ENCODE measurements at places on chromosomes 13 and 19.

DNA sequence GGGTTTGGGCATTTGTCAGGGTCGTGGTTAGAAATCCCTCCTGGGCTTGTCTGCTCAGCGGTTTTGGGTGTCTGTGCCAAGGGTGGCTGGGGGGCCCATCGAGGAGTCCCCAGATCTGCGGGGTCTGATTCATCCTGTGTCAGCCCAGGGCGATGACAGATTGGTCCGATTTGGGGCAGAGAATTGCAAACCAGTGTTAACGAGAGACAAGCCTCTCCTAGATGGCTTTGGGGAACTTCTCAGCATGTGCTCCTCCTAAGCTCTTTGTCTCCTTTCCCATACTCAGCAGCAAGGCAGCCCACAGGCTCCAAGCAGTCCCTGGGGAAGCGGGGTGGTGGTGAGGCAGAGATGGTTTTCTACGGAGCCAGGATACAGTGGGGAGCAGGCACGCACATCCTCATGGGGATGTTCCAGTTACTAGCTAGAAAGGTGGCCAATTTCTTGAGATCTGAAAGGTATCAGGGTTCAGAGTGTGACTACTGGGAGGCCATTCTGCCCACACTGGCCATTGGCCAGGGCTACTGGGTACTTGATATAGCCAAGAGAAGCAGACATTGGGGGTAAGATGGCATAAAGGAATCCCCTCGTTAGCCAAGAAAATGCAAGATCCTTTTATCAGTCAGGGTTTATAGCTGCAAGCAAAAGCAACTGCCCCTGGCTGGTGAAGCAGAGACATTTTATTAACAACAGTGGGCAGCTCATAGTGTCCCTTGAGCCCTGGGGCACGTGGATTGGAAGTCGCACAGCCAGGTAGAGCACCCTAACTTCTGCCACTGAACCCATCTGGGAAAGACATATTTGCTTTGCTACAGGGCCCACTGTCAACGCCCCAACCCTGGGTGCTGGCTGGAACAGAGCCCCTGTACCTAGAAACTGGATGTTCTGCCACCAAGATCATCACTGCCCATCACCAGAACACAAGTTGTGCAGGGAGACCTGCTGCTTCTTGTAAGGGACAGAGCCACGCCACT is 63.6 kb downstream of the RGCC start:
- no peak for DNase-seq

DNA sequence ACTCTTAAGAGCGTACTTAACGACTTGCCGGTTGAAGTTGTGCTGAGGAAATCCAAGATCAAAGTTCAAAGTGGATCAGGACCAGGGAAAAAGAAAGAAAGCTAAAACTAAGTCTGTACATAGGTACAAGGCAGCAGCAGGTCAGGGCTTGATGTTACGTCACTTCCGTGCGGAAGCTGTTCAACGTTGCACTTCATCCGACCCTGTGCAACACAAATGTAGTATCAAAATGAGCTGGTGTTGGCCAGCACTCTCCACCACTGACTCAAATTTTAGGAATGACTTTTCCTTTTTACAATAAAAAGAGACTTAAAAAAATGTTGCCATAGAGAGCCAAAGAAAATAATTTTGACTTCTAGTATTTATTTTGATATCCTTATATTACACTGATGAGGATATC is 1315.4 kb downstream of the EFNB2 start:
- no peak for DNase-seq

DNA sequence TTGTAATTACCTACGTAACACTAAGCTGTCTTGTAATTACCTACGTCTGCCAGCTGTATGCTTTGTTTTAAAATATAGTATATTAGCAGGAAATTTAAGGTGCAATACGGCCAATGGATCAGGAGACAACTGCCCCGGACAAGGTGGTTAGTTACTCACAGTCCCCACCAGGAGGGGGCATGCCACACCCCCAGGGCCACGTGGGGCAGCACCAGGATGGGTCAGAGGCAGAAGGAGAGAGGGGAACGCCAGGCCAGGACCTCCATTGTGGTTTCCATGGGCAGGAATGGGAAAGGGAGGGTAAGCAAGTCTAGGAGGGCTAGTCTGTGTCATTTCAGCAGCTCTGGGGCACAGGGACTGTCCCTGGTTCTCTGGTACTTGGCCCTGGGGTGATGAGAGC is 140.1 kb downstream of the URI1 start:
- no peak for DNase-seq

DNA sequence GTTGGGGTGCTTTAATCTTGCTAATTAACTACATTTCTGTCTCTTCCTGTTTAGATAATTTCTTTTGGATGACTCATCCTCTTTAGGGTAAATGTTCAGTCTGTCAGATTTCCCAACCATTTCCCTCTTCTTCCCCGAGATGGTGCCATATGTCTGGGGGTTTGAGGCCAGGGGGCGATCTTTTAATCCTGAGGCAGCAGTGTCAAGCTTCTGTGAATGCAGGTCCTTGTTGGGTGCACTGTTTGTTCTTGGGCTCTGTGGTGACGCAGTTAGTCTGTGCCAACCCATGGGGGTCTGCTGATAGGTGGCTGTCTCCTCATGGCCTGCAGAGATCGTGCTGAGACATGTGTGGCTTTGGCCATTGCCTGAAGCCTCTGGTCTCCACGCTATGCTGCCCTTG is 420.4 kb downstream of the NDFIP2 start:
- DNase-seq, result no peak

GRCh38 chr13:75685239-75685697 is 49.1 kb downstream of the LMO7 start:
- DNase-seq, result no peak

GRCh38 chr13:109593230-109593629 is 193.2 kb downstream of the IRS2 start:
- DNase-seq, result no peak

DNA sequence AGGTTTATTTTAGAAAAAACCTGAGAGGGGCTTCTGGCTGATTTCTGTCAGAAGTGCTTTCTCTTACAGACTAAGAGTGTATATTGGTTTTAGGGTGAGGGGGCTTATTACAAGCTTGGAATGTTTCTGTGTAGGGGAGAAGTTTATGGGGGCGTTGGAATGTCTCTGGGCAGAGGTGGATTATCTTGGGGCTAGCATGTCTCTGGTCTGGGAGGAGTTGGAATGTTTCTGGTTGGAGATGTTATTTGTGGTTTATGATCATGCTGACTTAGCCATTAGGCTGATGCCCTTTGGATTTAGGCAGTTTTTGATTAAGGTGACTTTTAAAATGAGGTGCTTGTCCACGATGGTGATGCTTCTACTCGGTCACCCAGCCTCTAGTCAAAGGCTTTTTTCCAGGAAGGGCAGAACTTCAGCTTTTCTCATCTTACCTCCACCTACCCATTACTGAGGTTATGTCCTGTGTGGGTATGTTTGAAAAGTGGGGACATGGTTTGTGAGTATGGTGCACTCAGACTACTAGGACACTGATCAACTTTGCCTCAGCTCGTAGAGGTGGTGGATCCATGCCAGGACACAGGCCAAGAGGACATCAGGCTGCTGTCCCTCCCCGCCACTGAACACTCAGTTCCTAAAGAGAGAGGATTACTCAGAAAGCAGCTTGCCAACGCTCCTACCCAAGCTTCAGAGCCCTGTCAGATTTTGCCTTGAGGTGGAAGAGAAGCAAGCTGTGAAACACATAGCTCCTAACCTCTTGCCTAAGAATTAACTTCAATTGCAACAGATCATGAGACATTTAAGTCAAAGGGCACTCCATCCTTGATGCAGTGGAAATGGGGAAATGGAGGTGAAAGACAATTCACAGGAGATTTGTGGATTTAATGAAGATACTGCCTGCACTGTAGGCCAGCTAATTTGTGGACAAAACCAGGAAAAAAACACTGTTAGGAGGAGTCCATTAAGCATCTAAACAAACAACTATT is 63.6 kb downstream of the ZNF44 start:
- no peak for DNase-seq

GRCh38 chr19:42030645-42031440 is 36.8 kb upstream of the ATP1A3 start:
- DNase-seq, result no peak

DNA sequence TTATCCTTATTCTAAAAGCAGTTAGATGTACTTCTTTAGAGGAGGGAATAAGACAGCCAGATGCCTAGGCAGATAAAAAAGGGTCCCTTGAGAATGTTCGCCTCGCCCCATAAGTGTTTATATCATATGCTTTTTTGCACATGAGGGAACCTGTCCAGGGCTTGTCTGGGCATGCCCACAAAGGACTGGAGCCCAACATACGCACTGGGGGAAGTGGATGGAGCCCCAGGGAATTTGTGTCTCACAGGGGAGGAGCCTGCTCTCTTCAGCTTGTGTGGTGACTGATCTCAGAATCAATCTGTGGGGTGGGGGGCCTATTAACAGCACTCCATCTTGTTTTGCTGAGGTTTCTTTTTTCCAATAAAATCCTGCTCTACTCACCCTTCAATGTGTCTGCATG is 22.6 kb downstream of the MED4 start:
- no peak for DNase-seq

DNA sequence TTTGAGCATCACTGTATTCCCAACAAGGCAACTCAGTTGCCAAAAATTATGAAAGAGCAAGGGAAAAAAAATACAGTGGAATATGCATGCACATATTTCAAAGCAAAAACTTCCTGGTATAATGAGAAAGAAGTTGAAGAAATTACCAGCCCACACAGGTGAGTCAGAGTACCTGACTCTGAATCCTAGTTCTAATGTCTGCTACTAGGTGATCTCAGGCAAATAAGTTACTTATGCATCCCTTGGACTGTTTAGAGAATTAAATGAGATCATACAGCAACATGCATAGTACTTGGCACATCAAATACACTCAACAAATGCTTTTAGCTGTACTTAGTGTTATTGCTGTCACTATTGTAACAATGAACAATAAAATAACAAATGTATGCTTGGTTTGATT is 144.9 kb downstream of the MIPEP start:
- no peak for DNase-seq

- no peak for DNase-seq
Observed at GRCh38 chr13:75319254-75319653, 162.7 kb downstream of the TBC1D4 start.

DNA sequence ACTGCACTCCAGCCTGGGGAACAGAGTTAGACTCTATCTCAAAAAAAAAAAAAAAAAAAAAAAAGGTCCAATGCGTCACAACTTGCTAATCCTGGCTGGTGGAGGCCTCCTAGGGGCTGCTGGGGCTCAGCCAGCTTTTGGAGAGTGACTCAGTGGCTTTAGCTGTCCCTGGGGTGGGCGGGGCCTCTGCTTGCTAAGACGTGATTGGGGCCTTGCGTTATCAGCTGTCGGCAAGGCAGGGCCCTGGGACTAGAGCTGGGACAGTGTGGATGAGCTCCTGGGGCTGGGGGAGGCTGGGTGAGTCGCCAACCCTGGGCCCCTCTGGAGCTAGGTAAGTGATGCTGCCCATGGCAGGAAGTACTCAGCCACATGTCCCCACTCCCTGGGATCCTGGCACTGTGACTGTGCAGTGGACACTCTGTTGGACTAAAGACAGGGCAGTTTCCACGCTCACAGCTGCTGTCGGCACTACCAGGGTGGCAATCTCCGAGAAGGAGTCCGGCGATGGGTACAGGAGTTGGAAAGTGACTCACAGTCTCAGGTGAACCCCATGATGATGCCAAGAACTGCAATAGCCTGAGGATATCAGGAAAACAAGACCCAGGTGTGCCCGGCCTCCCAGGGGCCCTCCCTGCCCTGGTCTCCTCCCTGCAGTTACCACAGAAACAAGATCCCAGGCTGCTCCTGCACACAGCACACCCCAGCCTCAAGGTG is 32.2 kb downstream of the F2RL3 start:
- no peak for DNase-seq

DNA sequence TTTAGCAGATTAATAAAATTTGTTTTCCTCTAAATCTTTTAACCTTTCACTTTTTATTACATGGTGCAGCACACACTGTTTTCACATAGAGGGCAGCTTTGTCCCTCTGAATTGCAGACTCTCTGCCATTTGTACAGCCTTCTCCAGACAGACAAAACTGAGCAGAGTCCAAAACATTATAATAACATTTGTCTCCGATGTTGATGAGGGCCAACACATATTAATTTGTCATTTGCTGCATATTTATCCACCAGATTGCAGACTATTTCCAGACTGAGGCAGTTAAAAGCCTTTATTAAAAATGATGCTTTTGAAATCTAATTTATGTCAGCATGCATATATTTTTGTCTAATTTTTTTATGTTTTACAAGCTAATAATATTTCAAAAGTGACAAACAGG is 1251.9 kb upstream of the SLC10A2 start:
- DNase-seq, result no peak

GRCh38 chr13:22162889-22163288 is 492.0 kb downstream of the FGF9 start:
- peak; percentile 19 for DNase-seq

- no peak for DNase-seq
Observed at GRCh38 chr13:112702341-112702985, 12.6 kb downstream of the ATP11A start.

GRCh38 chr19:4523306-4524110 is 5.2 kb upstream of the PLIN4 start:
- peak; percentile 6 for DNase-seq

DNA sequence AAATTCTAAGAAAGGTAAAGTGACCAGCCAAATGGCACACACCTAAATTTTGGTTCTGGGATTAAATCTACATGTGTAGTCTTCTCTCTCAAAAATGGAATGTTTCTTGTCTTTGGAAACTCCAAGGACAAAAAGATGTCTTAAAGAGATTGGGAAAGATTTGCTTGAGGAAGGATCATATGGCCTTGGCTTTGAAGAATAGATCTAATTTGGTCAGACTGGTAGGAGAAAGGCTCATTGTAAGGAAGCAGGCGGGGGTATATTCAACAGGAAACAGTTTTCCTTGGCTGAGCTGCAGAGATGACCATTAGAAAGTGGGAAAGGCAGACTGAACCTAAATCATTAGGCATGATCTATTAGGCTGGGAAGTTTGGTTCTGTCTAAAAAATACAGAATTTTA is 365.3 kb downstream of the DCT start:
- no peak for DNase-seq

GRCh38 chr13:26184791-26185250 is 37.3 kb downstream of the RNF6 start:
- DNase-seq, result peak; percentile 81

DNA sequence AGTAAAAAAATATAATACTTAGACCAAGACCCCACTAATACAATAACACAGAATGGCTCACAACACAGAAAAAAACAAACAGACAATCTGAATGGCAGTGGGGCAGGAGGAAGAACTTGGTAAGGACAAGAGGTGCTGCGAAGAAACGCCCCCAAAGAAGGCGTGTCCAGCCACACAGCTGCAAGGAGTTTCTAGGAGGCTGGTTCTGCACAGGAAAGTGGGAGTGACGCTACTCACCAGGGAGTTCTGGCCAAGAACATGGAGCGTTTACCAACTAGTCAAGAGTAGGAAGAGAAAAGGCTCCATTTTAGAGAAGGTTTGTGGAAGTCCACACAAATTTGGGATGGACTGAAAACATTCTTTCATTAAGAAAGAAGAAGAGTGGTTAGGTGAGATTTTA is 95.3 kb upstream of the SLC15A1 start:
- no peak for DNase-seq

- no peak for DNase-seq
Observed at GRCh38 chr13:52366291-52366690, 39.7 kb downstream of the THSD1 start.

DNA sequence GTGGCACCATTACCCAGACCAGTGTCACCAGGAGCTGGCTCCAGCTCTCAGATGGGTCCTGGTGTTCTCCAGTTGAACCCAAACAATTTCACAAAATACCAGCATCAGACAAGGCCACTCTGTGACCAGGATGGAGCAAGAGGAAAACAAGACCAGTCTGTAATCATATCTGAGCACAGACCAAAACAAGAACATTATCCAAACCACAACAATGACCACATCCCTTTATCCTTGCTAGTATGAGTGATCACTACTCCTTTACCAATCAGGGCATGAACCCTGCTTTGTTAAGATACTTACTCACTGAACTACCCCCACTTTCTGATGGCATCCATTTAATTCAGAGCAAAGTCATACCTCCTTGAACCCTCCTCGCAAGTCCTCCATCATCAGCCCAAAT is 145.9 kb downstream of the NUFIP1 start:
- DNase-seq, result no peak

Measured in CD4-positive, alpha-beta T cell treated with Interleukin-2 at 100 ng/mL for 4 hours (primary cell).